Thymus (tissue), 14 donors: ENCODE measurements at places on chromosomes 4 and X. TPM values are rescaled to one million over a fixed set of nuclear protein-coding genes. Genes with fewer than 3 reads are reported as not detected.

Gene TMPRSS11A
- 0.91 TPM for polyA plus RNA-seq

Gene ENPEP
- polyA plus RNA-seq: 5.6 TPM

Gene C4orf51
- polyA plus RNA-seq: not detected

Gene CDS1
- 10.2 TPM for polyA plus RNA-seq

Gene LEF1
- 536 TPM for polyA plus RNA-seq

Gene COL4A6
- 1.0 TPM for polyA plus RNA-seq

Gene TMPRSS11F
- 0.18 TPM for polyA plus RNA-seq

Gene HSFX4
- 1.5 TPM for polyA plus RNA-seq

Gene SNCA
- 7.9 TPM for polyA plus RNA-seq

Gene FABP2
- polyA plus RNA-seq: 1.9 TPM

Gene APEX2
- 9.0 TPM for polyA plus RNA-seq

Gene CSAG1
- polyA plus RNA-seq: 0.30 TPM

Gene DCAF4L1
- 0.32 TPM for polyA plus RNA-seq

Gene ZCCHC18
- polyA plus RNA-seq: 2.4 TPM

Gene RS1
- 0.07 TPM for polyA plus RNA-seq

Gene STARD8
- 2.8 TPM for polyA plus RNA-seq

Gene SHROOM2
- polyA plus RNA-seq: 4.6 TPM
